Right kidney (tissue), 9 donors: ENCODE measurements at places on chromosomes 16 and 17.
A peak's percentile ranks its signal among the peaks of the same experiment; 100 is the strongest.

- no peak for DNase-seq
Measured at GRCh38 chr17:34141590-34141989, 113.5 kb upstream of the CCL2 start.

DNA sequence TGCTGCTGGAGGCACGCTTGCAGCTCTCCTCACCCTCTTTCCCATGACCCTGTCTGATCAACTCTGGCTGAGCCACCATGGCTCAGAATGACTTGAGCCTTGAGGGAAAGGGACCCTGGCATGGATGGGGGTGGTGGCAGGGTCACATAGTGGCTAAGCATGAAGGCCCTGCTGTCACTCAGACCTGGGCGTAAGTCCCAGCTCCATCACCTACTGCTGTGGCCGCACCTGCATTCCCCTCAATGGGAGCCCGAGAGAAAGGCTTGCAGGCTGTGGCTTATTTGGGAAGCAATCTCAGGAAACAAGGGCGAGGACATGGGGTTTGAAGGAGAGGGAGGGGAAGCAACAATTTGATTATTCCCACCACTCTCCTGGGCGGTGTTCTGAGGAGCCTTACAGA is 17.7 kb upstream of the RAP1GAP2 start:
- DNase-seq, result no peak

DNA sequence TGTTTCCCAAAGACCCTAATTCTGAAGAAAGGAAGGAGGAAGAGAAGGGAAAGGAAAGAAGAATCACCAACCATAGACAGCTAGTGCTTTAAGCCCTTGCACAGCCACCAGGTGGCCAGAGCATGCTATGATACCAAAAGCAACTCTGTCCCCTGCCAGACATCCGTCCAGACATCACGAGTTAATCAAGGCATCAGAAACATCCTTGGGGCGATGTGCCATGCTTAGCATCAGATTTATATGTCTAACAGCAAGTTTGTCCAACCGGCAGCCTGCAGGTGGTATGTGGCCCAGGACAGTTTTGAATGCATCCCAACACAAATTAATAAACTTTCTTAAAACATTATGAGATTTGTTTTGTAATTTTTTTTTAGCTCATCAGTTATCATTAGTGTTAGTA is 2.9 kb upstream of the CRYBA1 start:
- no peak for DNase-seq

DNA sequence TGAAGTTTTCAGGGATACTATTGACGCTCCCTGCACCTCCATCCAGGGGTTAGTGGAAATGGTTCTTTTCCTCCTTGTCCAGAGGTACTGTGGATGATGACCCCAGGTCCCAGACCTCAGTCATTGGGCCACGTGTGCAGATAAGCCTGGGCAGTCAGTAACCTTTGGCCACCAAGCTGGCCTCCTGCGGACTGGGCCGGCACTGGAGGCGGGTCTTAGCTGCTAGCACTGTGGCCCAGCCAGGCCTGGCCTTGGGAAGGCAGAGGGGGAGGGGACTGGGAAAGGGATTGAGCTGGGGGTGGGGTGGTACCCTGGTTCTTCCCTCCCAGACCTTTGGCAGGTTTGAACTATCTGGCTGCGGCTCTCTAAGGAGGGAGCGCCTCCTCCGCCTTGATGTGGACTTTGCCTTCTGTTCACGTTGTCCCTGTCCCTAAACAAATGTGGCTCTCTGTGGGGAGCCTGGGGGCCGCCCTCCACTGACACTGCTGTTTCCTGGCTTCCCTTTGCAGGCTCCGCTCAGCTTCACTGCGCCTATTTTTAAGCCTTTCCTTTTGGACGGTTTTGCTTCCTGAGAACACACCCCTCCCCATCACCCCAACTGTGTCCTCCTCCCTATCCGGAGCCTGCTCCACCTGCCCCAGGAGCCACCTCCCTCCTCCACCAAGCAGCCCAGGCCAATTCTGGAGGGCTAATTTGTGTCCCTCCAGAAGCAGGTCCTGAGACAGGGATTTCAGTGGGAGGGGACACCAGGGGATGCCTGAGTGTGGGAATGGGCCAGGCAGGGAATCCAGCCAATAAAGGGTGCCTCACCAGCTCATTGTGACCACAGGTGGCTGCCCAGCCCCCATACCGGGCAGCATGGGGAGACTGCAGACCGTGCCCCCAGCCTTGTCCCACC is 251.9 kb downstream of the SEC14L1 start:
- DNase-seq, result peak; percentile 42

- no peak for DNase-seq
Measured at GRCh38 chr16:30539000-30539964, 4.6 kb upstream of the ZNF747 start.

- no peak for DNase-seq
Measured at GRCh38 chr17:2369551-2370210, 31.2 kb downstream of the MNT start.

DNA sequence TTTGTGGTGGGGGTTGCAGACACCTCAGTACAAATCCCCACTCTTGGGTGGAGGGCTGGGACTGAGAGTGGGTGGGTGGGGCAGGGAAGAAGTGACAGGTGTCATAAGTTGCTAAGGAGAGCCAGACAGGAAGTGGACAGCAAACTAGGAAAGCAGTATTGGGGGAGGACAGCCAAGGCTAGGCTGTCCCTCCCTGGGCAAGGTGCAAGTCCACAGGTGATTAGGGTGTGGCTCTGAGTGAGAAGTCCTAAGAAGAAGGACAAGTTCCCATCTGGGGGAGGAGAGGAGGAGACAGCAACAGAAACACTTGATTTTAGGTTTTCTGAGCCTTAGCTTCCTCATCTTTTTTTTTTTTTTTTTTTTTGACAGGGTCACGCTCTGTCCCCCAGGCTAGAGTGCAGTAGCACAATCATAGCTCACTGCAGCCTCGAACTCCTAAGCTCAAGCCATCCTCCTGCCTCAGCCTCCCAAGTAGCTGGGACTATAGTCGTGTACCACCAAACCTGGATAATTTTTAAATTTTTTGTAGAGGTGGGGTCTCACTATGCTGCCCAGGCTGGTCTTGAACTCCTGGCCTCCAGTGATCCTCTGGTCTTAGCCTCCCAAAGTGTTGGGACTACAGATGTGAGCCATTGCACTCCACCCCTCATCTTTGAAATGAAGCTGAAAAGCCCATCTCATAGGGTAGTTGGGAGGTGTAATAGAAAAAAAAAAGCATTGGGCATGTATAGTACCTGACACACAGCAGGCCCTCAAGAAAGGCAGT is 2.5 kb downstream of the MAPK3 start:
- no peak for DNase-seq
